ENCODE measurements at places on chromosomes 1 and 21.

DNA sequence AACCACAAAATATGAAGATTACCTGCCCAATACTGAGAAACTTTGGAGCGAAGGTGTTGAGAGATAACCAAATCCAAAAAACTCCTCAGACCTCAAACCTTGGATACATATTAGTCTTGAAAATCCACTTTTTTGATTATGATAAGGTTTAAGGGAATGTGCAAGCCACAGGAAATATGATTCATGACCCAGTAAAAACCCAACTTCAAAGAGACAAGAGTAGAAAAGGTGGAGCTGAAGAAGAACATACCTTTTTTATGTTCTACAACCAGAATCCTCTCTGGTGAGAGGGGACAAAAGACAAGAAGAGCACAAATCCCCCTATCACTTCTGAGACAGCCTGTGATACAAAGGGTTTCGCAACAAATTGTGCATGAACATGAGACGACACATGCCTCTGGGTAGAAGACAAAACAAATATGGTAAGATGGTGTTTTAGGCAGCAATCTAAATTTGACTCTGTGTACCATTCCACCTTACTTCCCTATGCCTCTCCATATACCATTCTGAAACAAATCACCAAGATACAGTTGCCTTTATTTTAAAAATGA, 37.3 kb downstream of the COL24A1 start:
- no peak for DNase-seq

DNA sequence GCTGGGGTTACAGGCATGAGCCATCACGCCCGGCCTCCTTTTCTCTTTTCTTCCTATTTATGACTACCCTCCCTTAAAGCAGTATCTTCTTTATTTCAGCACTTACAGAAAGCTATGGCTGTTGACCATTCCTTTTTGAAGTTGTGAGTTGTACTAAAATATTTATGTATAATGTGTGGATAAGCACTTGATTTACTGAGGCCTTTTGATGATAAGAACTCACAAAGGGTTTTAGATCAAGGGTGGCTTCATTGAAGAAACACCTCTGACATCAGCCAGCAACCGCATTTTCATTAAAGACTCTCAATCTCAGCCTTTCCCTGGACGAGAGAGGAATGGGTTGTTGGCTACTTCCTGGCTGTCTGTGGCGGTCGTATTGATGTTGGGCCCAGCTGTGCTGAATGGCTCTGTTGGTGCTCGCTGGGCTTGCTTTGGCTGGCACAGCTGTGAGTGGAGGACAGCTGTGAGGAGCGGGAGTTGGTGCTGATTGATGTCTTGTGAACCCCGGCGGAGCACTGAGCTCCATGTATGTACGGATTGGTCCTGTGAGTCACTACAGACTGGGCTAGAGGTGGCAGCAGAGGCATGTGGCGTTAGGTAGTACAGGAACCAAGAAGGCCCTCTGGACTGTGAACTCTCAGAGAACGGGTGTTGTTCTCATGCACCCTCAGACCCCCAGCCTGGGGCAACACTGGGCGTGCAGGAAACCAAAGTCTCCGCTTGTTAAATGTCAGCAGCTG, 208.8 kb downstream of the KIF26B start:
- no peak for DNase-seq

DNA sequence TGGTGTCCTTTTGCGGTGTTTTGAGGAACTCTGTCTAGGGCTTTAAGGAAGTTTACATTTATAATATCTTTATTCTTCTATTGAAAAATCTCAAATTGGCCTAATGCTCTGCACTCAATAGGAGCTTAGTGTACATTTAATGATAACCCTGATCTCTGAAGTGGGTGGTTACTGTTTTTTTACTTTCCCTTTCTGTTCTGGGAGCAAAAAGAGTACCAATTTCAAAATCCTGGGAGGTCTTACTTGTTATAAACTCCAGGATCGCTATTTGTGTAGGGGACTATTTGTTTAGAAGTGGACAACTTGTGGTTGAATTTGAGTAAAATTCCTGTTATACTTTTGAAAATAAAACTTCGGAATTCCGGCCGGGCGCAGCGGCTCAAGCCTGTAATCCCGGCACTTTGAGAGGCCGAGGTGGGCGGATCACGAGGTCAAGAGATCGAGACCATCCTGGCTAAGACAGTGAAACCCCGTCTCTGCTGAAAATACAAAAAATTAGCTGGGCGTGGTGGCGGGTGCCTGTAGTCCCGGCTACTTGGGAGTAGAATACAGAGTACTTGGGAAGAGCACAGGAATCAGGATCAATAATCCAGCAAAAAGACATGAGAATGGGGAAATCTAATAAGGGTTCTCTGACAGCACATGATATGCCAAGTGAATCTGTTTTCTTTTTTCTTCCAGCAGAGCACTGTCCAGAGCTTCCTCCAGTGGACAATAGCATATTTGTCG, 1.1 kb downstream of the C4BPB start:
- no peak for DNase-seq

GRCh38 chr1:82319546-82319945, 518.8 kb downstream of the ADGRL2 start:
- no peak for DNase-seq

DNA sequence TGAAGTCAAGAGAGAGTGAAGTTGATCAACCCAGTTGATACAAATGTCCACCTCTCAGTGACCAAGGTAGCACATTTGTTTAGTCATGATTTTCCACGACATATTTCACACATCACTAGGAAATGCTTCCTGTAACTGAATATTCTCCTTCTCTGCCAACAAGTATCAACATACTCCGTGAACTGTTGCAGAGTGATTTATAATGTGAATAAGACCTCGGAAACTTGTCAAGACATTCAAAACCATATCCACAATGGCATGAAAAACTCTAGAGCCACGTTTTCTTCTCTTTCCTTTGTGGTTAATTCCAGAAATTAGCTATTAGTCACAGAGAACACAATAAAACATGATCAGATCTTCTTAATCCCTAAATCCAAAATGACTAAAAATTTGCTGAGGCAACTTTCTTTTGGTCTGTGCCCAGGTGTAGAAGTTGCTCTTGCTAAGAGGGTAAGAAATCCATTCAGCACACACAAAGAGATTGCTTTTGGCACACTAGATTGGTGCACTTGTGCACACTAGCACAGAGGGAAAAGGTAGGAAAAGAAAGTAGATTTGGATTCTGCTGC, 244.3 kb upstream of the NRIP1 start:
- no peak for DNase-seq

DNA sequence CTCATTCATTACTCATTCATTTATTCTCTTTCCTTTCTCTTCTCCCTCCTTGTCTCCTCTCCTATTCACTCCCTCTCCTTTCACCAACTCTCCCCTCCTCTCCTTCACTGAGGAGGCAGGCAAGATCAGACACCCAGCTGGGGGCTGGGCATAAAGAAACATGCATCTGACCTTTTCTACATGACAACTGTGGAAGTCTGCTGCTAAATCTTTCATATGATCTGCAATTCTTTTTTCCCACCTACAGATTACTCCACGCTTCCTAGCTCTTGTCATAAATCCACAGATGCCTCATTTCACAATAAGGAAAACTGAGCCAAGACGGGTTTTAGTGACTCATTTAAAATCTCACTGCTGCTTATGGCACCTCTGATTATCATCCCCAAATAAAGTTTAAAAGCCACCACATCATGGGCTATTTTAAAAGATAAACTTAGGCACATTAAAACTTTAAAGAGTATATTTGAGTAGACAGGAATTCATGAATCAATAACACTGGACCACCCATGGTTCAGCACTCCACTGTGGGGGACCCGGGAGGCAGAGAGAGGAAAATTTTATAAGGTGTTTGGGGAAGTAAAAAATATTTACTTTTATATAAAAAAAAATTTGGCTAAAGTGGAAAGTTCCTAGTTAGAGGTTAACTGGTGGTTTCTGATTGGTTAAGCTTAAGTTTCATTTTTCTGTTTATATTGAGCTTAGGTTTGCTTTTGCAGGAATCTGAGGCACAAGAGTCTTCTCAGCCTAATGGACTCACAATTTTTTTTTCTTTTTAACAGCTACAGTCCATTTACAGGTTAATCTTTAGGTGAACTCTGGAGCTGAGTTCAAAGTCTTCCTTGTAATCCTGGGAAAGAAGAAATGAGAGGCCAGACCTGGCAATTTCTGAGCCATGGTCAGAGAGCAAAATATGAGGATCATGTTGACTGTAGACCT, 55.8 kb upstream of the DNAH14 start:
- DNase-seq: no peak

DNA sequence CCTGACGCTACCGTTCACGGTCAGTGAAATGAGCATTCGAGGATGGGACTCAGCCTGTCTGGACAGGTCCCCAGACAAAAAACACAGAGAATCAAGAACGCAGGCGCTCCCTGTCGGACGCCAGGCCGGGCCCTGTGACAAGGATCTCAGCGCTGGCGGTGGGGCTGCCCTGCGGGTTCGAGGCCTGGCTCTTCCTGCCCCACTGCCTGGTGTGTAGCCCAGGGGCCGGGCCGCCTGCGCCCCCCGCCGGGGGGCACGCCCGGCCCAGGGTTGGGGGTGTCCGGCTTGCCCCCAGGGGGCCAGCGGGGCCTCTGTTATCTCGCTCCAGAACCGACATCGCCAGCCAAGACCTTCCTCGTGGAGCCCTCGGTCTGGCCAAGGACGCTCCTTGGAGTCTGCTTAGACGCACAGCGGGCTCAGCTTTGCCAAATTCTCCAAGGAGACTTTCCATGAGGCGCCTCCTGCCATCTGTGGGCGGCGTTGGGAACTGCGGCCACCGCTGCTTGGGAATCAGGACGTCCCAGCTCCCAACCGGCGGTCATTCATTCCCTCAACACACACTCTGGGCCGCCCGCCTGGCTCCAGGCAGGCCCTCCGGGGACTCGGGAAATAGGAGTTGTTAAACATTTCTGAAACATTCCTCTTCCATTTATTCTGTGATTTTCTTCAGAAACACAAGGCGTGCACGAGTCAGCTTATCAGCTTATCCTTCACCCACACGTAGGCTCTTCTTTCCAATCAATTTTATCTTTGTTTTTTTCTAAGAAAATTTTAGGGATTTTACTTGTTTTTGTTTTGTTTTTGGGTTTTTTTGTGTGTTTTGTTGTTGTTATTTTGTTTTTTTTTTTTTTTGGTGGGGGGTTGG, 11.3 kb upstream of the RIPK4 start:
- DNase-seq: peak; percentile 51

- DNase-seq: no peak
Observed at GRCh38 chr1:174194461-174194860, 35.1 kb downstream of the RABGAP1L start.

GRCh38 chr21:45974073-45975019, 7.2 kb upstream of the COL6A1 start:
- DNase-seq: peak; percentile 51

- DNase-seq: no peak
Observed at GRCh38 chr1:188386161-188386560, 1557.4 kb downstream of the PLA2G4A start.

DNA sequence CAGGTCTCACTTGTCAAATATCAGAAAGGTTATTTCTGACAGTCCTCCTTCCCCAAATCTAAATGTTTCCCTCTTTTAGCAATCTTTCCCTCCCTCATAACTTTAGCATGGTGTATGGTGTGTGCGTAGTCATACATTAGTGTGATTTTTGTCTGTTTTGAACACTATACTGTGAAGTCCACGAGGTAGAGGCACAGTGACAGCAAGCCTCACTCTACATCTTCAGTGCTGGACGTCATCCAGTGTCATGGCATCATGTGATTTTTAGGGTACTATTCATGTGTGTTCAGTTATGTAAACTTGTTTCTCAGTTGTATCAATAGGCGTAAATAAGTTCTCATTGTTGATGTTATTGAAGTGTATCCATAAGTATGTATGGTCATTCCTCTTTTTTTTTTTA, 39.1 kb downstream of the DYRK1A start:
- DNase-seq: no peak

- no peak for DNase-seq
Observed at GRCh38 chr1:172679000-172679772, 20.3 kb downstream of the FASLG start.

GRCh38 chr1:36269408-36269838, 36.7 kb upstream of the SH3D21 start:
- DNase-seq: no peak

GRCh38 chr1:41382480-41383090, 21.4 kb downstream of the FOXO6 start:
- DNase-seq: no peak

- no peak for DNase-seq
Observed at GRCh38 chr21:24276204-24276603, 1331.1 kb downstream of the MRPL39 start.

- no peak for DNase-seq
Observed at GRCh38 chr1:53391982-53392381, 64.1 kb upstream of the LRP8 start.

- no peak for DNase-seq
Observed at GRCh38 chr1:90707363-90707710, 9.8 kb downstream of the BARHL2 start.

- DNase-seq: no peak
Observed at GRCh38 chr1:1199961-1200875, 6.2 kb downstream of the TNFRSF18 start.

DNA sequence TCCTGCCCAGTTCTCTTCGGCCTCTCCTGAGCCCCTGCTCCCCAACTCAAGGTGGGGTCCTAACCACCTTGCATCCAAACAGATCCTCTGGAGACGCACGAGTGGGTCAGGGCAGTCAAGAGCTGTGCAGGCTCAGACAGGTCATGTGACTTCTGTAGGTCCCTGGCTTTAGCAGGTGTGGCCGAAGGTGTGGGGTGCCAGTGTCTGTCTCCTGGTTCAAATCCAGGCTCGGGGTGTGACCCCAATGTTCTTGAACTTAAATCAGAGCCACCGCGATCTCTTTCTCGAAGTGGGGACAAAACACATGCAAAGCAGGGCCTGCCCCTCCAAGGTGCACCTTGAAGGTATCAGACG, 27.4 kb upstream of the ECE1 start:
- DNase-seq: no peak

GRCh38 chr1:179867493-179868330, 9.9 kb downstream of the TOR1AIP2 start:
- DNase-seq: peak; percentile 53

DNA sequence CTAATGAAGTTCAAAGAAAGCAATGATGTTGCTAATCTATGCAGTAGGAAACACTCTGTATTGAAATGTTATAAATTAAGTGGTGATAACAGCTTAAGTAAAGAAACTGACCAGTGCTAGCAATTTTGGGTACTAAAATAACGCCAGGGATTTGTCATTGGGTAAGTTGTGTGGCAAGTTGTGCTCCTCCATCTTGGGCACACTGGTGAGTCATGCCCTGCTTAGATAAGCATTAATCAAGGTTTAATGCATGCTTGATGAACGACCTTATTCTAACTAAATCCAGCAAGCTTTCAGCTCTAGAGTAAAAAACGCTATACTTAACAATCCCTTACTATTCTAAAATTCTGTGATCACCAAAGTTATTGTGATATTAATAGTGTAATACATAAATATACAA, 25.2 kb downstream of the VAMP4 start:
- no peak for DNase-seq

DNA sequence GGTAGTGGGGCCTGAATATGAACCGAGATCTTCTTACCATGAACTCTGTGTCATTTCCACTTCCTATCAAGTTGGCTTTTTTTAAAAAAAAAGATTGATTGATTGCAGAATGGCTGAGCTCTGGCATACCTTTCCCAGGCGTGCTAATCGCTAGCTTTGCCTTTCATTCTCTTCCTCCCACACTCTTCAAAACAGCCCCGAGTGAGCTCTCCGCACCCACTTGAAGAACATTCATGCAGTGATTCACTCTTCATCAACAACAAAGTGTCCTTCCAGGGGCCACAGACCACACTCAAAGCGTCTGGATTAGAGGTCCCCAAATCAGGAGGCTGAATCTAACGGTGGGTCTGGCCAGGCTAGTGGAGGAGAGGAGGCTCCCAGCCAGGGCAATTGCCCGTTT, 96.3 kb upstream of the GALNT2 start:
- no peak for DNase-seq

Data from stimulated activated CD4-positive, alpha-beta T cell treated with anti-CD3 and anti-CD28 coated beads, Interleukin-15, amount 100 ng/mL, for 24 hours (primary cell).